NCI-H226 (cell line): ENCODE measurements at places on chromosomes 5 and 9.

DNA sequence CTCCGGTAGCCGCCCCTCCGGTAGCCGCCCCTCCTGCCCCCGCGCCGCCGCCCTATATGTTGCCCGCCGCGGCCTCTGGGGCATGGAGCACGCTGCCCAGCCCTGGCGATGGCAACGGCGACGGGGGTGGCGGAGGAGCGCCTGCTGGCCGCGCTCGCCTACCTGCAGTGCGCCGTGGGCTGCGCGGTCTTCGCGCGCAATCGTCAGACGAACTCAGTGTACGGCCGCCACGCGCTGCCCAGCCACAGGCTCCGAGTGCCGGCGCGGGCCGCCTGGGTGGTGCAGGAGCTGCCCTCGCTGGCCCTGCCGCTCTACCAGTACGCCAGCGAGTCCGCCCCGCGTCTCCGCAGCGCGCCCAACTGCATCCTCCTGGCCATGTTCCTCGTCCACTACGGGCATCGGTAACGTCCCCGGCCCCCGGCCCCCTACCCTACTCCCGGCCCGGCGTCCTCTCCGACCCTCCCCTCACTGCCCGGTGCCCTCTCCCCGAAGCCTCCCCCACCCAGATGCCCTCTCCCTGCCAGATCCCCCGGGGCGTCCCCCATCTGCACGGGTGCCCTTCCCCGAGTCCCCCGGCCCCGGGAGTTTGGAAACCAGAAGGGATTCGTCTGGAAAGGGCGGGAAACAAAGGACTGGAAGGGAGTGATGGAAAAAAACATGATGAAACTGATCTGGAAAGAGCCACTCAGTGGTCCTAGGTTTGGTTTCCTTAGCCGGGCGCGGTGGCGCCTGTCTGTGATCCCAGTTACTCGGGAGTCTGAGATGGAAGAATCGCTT lies 417 bp downstream of the SRD5A1 start:
- DNase-seq = no peak

DNA sequence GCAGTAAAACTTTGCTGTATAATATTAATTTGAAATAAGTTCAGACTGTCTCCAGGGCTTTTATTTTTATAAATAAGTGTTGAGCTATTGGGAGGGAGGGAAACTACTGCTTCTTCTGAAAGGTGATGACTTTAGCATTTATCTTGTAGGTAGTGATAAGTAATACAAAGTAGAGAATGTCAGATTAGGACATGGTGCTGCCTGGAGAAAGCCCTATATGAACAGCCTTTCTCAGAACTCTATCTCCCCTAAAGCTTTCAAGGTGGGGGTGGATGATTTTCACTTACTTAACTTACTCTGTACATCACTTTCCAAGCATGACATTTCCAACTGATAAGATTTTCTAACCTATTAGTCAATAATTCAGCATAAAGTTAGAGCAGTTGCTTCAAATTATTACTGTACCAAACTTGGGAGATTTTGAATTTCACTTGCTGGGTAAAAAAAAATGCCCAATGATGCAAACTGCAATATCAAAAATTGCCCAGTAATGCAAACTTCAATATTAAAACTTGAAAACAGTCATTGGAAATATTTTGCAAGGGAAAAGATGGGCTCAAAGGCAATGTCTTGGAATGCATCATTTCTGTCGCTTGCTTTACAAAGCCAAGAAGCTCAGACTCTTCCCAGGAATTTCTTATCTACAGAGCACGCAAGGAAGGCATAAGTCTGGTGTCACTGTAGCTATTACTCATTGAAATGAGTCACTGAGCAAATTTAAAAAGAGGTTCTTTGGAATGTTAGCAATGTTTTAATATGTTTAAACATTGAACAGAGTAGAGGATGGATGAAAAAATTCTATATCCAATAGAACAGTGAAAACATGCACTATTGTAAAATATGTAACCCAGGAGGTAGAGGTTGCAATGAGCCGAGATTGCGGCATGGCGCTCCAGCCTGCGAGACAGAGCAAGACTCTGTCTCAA lies 569.5 kb downstream of the PSAT1 start:
- DNase-seq = peak; percentile 97

DNA sequence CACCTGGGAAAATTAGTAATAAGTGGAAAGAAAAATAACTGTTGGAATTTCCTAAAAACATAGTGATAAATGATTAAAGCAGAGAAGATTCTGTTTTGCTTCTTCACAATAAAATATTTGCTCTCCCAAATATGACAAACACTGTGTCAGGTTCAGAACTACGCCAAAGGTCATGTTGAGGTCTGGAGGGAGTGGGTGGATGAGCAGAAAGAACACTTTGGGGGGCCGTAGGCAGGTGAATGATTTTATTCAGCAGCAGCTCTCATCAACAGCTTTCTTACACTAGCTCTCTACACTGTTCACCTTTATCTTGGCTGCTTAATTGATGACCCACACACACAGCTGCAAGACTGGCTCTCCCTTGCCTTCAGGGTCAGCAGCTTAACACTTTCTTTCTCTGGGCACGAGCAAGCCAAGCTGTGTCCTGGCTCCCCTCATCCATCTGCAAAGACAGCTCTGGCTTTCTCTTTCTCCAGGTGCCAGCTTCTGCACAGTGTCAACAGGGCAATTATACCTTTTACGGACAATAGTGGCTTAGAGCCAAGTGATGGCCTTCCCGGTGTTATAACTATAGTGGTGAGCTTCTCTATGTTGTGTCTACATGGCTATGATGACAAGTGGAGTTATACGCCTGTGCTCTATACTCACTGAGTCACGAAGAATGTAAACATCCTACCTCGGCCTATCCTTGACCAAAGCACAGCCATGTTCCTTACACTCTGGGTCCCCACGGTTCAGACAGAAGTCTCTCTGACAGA lies 18.9 kb upstream of the GPX8 start:
- no peak for DNase-seq

DNA sequence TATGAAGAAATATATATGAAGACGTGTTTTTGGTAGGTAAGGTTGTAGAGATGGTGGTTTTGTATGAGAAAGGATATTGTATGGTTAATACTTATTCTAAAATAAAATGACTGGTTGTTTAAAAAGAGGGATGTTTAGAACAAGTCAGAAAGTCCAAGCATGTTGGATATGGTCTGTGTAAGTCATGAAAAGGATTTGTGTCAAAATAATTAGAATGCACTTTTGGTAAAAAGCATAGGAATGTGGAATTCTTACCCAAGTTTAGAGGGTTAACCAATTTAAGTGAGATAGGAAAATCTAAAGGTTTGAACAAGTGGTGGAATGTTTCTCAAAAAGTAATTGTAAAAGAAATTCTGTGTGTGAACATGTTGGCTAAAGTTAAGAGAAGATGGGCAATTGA lies 1556.5 kb upstream of the C9orf72 start:
- DNase-seq = no peak

GRCh38 chr5:132228241-132229035 lies 785 bp upstream of the P4HA2 start:
- no peak for DNase-seq

- no peak for DNase-seq
Observed at GRCh38 chr9:76143834-76144233, 250.4 kb downstream of the RFK start.

DNA sequence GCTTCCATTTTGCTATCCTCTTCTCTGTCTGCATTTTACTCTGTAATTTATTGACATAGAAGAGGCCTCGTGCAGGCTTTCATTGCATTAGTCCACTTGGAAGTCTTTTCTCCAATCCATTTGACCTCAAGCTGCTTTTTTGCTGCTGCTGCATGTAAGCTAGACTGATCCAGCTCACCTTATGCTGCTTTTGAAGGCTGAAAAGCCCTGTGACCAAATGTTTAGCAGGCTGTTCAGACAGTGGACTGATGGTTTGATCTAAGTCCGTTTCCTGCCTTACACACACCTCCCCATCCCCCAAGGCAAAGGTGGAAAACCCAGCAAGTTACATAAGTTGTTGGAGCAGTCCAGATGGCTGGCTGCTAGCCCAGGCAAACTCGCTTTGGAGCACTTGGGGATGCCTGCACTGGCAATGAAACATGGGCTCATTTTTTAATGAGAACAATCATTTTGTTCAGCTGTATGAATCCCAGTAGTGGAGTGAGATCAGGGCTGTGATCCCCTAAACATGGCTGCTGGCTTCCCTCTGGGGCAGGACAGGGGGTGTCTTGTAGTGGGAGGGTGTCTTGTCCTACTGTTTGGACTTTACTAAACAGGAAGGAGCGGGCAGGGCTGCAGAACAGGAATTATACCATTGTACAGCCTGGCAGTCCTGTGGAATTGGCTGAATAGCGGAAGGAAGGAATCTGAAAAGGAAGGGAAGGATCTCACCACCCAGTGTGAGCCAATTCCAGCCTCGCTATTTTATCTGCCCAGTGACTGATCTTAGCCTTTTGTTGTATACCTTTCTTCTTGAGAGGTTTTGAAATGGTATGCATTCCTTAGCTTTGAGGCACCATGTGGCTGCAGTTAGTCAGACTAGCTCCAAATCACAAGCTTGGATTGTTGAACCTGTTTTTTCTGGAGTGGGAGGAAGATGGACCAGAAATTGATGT lies 212.0 kb downstream of the ARHGAP26 start:
- DNase-seq = peak; percentile 95

DNA sequence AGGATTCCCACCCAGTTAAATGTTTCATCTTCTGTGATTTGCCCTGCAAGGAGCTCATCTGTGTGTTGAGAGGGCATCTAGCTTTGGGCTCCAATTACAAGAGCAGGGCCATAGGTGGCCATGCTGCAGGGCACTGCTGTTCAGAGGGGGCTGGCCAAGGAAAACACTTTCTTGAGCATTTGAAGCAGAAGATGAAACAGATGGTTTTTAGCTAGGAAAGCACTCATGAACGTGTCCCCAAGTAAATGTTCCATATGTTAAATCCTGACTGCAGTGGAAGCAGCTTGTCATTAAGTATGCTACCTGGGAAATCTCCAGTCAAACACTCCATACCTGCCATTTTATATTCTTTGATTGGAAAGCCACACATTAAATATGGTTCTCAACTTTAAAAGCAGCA lies 176.6 kb downstream of the FBXL7 start:
- DNase-seq = no peak
